ENCODE measurements at places on chromosomes 1 and 21.

- H3K27ac ChIP-seq: peak overlapping the region; percentile 74
- no peaks in the 10 kb centered on the region for H3K36me3 ChIP-seq
- DNase-seq: peak; percentile 60
Measured at GRCh38 chr1:3170561-3171453, 101.8 kb downstream of the PRDM16 start.

- peaks cover 67% of the 10 kb centered on the region for H3K27me3 ChIP-seq
- no peaks in the 10 kb centered on the region for H3K36me3 ChIP-seq
- peaks cover 4% of the 10 kb centered on the region for H3K4me1 ChIP-seq
- no peak for DNase-seq
Measured at GRCh38 chr1:234214129-234214910, 158.9 kb upstream of the COA6 start.

DNA sequence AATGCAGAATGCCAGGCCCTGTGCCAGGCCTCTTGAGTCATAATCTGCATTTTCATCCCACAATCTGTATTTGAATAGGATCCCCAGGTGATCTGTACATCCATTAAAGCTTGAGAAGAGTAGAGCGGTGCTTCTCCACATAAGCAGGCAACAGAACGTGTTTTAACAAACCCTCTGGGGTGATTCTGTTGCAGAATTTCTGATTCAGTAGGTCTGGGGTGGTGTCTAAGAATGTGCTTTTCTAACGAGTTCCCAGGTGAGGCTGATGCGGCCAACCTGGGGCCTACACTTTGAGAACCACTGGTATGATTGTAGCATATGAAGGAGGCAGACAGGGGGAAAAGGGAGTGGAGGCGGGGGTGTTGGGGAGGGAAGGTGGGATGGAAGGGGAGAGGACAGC, 78.4 kb upstream of the POU3F1 start:
- H3K36me3 ChIP-seq: no peaks in the 10 kb centered on the region
- H3K27ac ChIP-seq: no peak overlapping the region
- H3K4me3 ChIP-seq: no peak overlapping the region
- H3K27me3 ChIP-seq: peaks cover 49% of the 10 kb centered on the region
- peaks cover 10% of the 10 kb centered on the region for H3K4me1 ChIP-seq

DNA sequence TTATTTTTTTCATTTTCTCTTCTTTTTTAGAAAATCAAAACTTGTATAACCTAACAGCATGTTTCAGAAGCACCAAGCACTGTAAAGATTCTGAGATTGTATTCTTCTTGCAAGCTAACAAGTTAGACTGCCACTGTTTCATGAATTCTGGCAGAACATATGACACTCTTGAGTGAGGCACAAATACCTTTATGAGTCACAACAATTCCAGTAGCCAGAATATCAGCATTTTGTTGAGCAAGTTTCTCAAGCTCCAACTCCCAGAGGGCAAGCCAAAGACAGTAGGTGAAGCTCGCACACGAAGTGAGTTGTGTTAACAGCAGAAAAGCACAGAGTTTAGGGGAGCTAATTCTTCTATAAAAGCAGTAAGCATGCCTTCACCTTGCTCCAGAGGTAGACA, 268.8 kb upstream of the NCAM2 start:
- no peak overlapping the region for H3K27ac ChIP-seq
- H3K27me3 ChIP-seq: no peaks in the 10 kb centered on the region
- no peak overlapping the region for H3K4me3 ChIP-seq
- DNase-seq: no peak
- no peaks in the 10 kb centered on the region for H3K36me3 ChIP-seq

GRCh38 chr21:33360281-33360680, 35.5 kb downstream of the IFNAR1 start:
- no peaks in the 10 kb centered on the region for H3K27me3 ChIP-seq
- no peak for DNase-seq
- no peak overlapping the region for H3K4me3 ChIP-seq
- peaks cover 14% of the 10 kb centered on the region for H3K36me3 ChIP-seq
- H3K27ac ChIP-seq: peak overlapping the region; percentile 16

- DNase-seq: no peak
- H3K36me3 ChIP-seq: peaks cover 12% of the 10 kb centered on the region
- H3K4me1 ChIP-seq: peaks cover 32% of the 10 kb centered on the region
- H3K27me3 ChIP-seq: no peaks in the 10 kb centered on the region
- H3K27ac ChIP-seq: peak overlapping the region; percentile 90
Measured at GRCh38 chr1:25247829-25248754, 838 bp upstream of the RSRP1 start.

GRCh38 chr1:158801396-158801795, 20.4 kb upstream of the OR6N2 start:
- H3K4me3 ChIP-seq: no peak overlapping the region
- H3K27me3 ChIP-seq: peaks cover 16% of the 10 kb centered on the region
- H3K27ac ChIP-seq: no peak overlapping the region
- H3K4me1 ChIP-seq: peaks cover 4% of the 10 kb centered on the region
- DNase-seq: no peak

- H3K27me3 ChIP-seq: no peaks in the 10 kb centered on the region
- H3K36me3 ChIP-seq: no peaks in the 10 kb centered on the region
- H3K27ac ChIP-seq: peak overlapping the region; percentile 85
- no peak for DNase-seq
Measured at GRCh38 chr1:67570486-67571143, 114.4 kb upstream of the GADD45A start.

- DNase-seq: no peak
- H3K4me3 ChIP-seq: no peak overlapping the region
- H3K4me1 ChIP-seq: peaks cover 10% of the 10 kb centered on the region
- peaks cover 51% of the 10 kb centered on the region for H3K36me3 ChIP-seq
Measured at GRCh38 chr1:203742436-203742835, 22.5 kb upstream of the LAX1 start.

Data from mesothelial cell of epicardium (in vitro differentiated cells).